ENCODE measurements at places on chromosomes 11 and 22. TPM values are rescaled to one million over a fixed set of nuclear protein-coding genes. Genes with fewer than 3 reads are reported as not detected.

GRCh38 chr11:64245401-64245796 is 1.3 kb downstream of the PPP1R14B start:
- no peak for DNase-seq

DNA sequence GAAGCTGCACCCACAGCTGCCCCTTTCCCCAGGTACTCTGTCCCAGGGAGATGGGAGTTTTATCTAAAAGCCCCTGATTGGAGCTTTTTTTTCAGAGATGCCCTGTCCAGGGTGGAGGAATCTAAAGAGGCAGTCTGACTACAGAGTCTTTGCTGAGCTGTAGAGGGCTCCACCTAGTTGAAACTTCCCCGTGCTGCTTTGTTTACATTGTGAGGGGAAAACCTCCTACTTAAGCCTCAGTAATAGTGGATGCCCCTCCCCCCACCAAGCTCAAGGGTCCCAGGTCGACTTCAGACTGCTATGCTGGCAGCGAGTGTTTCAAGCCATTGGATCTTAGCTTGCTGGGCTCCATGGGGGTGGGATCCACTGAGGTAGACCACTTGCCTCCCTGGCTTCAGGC is 470.1 kb upstream of the LARGE1 start:
- DNase-seq = no peak

The CNGA4 gene
- total RNA-seq = not detected

GRCh38 chr11:43954241-43954640 is 11.8 kb downstream of the C11orf96 start:
- no peak for DNase-seq

DNA sequence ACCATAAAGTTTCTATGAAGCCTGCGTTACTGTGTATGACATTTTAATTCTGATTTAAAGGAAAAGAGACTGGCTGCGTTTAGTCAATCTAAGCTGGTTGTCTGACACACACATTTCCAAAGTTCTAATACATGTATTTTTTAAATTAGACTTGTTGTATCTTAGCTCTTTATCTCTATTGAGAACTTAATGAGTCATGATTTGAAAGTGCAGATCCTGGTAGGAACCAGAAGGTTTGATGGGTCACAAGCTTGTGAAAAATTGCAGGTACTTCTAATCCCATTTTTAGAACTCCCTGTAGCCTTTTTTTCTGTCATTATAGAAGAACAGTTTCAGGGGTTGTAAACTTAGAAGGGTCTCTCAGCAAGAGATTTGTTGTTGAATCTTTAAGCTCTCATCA is 210.3 kb downstream of the DDX10 start:
- DNase-seq = no peak
